ENCODE measurements at places on chromosomes 2 and 18.

GRCh38 chr2:144513388-144514101, 6.4 kb downstream of the ZEB2 start:
- DNase-seq: peak; percentile 18

DNA sequence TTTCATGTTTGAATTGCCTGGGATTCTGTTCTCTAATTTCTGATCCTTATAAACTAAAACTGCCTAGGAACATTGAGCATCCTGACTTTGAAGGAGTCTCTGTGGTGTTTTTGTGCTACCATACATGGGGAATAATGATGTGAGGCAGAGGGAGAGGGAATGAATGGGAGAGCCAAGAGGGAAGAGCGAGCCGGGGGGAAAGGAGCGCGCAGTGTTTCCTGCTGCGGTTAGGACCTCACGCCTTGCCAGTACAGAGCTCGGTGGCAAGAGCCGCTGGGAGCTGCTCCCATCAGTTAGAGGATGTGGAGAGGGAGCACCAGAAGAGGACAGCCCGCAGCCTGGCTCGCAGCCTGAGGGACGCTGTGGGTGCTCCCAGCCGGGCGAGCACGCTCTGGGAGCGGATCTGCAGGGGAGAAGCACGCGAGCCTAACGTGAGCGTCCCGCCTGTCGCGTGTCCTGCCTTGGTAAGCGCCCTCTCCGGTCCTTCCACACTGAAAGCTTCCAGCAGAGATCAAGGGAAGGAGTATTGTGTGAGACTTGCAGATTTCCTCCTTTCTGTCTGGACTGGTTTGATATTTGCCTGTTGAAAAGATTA, 114.7 kb downstream of the FAM210A start:
- no peak for DNase-seq

- DNase-seq: no peak
Observed at GRCh38 chr18:11658989-11659388, 30.1 kb upstream of the GNAL start.

GRCh38 chr2:195608768-195609454, 48.1 kb upstream of the SLC39A10 start:
- no peak for DNase-seq

DNA sequence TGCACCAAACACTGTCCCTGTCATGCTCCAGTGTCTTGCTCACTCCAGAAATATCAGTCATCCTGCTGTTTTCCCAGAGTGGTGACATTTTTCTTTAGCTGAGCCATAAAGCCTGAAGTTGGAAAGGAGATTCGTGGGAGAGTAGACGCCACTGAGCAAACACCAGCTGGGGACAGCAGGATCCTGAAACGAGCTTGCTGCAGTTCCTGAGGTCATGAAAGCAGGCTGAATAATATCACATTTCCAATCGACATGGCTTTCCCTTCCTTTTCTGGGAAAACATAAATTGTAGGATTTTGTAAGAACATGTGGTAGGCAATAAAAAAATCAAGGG, 276.4 kb downstream of the CDCA7 start:
- DNase-seq: no peak

- DNase-seq: no peak
Observed at GRCh38 chr2:60961457-60961856, 56.1 kb upstream of the PEX13 start.

GRCh38 chr2:66253066-66253465, 181.9 kb upstream of the MEIS1 start:
- DNase-seq: no peak

DNA sequence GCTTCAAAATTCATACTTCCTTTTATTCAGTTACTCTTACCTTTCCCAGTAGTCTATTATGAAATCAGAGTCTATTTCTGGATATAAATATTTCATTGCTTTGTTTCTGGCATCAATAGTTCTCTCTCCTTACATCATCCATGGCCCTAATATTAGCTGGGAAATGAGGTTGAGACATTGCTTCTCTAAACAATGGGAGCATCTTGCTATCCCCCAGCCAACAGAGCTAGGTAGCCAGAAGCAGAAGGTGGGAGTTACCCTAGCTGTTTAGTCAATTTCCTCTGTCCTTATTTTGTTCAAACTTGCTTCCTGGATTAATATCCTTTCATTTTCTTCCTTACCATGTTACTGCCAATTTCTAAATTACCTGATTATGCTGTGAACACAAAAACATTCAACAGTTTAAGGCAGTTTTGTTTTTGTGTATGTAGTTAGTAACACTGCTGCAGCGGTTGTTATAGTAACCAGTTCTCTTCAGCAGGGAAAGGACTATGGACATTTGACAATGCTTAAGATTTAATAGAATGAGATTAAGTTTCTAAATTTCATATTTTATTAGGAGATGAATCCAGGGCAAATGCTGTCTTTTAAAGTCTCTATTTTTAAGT, 160.5 kb upstream of the KCNJ3 start:
- no peak for DNase-seq

DNA sequence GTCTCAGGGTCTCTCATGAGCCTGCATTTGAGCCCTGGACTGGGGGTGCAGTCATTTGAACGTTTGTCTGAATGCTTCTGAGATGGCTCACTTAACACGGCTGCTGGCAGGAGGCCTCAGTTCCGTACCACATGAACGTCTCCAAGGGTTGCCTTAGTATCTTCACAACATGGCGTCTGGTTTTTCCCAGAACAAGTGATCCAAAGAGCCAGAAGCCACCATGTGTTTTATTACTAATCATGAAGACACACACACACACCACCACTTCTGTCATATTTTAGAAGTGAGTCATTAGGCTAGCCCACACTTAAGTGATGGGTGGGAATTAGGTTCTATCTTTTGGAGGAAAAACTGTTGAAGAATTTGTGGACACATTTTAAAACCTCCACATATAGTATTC, 15.0 kb upstream of the MYO1B start:
- no peak for DNase-seq

GRCh38 chr2:43223521-43224001, 2.8 kb downstream of the ZFP36L2 start:
- no peak for DNase-seq

GRCh38 chr18:76450452-76451395, 44.3 kb downstream of the ZNF516 start:
- no peak for DNase-seq

DNA sequence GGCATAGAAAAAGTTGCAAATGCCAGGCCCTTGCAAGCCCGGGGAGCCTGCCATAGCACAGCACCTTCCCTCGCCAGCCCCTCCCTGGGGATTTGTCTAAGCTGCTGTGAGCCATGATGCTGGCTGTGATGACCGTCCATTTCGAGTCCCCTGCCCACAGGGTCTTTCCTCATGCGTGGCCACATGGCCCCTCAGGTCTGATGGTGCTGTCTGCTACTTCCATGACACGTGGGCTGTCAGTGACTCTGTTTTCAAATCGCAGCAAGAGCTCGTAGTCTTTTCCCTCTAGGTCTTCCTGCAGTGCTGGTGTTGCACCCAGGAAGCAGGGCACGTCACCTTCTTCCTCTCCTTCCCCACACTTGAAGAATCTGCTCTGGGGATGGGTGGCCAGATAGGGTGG, 15.5 kb upstream of the GNAL start:
- no peak for DNase-seq

DNA sequence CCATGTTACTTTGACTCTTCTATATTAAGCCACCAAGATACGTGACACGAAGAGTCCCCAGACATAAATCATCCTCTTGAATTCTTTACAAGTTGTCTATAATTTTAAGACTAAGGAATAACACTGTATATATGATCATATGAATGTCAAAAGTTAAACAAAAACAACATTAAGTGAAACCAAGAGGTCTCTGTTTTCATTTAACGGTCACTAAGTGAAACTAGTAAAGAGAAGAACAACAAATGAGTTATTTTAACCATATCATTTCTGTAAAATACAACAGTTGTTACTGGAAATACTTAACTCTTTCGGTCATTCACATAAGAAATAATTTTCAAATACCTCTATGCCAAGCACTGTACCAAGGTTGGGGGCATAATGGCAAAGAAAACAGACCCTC, 45.7 kb upstream of the STK17B start:
- no peak for DNase-seq

GRCh38 chr18:72197591-72197990, 346.6 kb downstream of the CBLN2 start:
- DNase-seq: no peak

DNA sequence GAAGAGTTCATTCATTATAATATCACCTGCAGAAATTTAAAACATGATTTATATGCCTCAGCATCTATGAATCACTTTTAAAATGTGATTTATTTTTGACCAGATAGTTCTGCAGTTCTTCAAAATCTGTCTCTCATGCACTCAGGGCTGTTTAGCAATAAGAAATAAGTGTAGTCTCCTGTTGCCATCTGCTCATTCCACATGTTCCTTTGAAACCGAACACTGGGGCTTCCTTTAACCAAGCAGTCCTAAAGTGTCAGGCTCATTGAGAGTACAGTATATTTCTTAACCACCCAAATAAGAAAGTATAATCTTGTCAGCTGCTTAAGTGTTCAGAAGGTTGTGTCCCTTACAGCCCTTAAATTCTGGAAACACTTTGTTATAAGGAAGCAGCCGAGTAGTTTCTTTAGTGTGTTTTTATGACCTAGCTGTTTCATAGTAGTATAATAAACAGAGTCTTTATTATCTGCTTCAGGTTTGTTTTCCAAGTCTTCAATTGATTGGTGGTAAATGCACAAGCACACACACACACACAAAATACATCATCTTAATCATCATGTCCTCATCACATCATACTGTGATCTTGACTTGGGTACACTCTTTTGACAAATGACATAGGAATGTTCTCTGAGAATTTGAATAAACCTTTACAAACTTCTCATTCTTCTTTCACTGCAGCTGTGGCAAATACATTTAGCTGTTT, 10.4 kb downstream of the WDR7 start:
- no peak for DNase-seq

GRCh38 chr2:217444509-217444908, 558.3 kb downstream of the TNS1 start:
- no peak for DNase-seq

DNA sequence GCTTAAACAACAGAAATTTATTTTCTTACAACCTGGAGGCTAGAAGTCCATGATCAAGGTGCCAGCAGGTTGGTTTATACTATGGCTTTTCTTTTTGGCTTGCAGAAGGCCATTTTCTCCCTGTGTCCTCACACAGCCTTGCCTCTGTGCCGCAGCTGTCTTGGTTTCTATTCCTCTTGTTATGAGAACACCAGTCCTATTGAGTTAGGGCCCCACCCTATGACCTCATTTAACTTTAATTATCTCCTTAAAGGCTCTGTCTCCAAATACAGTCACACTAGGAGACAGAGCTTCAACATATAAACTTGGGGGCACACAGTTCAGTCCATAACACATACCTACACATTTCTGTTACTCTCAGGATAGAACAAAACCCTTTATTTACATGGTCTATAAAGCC, 17.3 kb upstream of the RHOB start:
- DNase-seq: no peak

GRCh38 chr2:230794497-230794896, 70.2 kb upstream of the ITM2C start:
- DNase-seq: peak; percentile 23

DNA sequence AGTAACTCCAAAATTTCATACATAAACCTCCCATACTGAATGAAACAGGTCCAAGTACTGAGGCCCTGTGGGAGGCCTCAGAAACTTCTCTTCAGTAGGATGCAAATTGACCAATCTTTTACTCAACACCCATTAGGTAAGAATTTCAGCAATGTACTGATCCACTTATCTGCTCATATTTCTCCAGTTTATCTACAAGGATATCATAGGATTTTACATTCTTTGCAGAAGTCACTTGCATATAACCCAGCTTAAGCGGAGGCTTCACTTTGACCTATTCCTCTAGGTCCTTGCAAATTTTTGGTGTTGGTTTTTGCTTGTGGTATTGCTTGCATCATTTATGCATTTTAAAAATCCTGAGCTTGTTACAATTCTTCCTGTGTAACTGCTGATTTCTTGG, 28.8 kb upstream of the SLC3A1 start:
- DNase-seq: no peak

DNA sequence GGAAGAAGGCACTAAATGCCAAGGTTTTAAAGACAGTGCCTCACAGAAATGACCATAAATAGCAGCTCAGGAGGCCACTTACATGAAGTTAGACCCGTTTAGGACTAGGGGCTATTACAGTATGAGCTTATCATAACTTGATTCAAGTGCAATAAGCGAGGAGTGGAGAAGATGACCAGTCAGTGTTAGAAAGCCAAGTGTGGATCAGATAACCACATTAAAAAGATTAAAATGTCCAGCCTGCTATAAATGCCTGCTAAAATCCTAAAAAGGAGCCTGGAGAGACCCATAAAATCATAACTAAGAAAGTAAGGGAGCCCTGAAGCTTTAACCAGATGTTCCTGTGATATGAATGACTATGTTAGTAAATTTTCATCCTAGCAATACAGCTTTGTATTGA, 117.5 kb upstream of the ZNF521 start:
- no peak for DNase-seq

- peak; percentile 59 for DNase-seq
Observed at GRCh38 chr18:79524181-79525078, 128.7 kb downstream of the NFATC1 start.

- DNase-seq: no peak
Observed at GRCh38 chr2:73906847-73907505, 14.2 kb downstream of the ACTG2 start.

GRCh38 chr2:10326151-10326616, 23.5 kb downstream of the HPCAL1 start:
- DNase-seq: no peak

DNA sequence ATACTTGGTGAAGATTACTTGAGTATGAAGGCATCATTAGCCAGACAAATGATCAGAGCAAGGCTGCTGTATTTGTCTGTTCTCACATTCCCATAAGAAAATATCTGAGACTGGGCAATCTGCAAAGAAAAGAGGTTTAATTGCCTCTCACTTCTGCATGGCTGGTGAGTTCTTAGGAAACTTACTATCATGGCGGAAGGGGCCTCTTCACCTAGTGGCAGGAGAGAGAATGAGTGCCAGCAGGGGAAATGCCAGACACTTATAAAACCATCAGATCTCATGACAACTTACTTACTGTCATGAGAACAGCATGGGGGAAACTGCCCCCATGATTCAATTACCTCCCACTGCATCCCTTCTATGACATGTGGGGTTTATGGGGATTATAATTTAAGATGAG, 452.3 kb downstream of the GALR1 start:
- no peak for DNase-seq

DNA sequence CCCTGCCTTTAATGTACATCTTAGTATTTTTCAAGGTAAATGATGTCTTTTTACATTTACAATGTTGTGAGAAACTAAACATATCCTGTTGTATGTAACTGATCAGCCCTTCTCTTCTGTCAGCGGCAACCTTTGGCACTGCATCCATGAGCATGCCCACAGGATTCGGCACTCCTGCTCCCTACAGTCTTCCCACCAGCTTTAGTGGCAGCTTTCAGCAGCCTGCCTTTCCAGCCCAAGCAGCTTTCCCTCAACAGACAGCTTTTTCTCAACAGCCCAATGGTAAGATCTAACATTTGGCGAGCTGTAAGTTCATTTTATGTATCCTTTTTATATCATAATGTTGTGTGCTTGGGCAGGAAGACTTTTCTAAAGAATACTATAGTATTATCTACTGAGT, 46.9 kb upstream of the SCYGR2 start:
- DNase-seq: no peak

DNA sequence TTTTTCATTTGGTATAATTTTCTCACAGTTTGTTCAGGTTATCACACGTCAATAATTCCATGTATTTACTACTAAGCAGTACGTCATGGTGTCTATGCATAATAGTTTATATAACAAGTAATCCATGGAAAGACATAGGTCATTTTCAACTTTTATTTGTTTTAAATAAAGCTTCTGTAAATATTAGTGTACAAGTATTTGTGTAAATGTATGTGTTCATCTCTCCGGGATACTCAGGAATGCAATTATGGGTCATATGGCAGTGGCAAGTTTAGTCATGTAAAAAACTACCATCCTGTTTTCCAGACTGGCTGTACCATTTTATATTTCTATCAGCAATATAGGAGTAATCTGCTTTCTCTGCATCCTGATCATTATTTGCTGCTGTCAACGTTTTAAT, 231.1 kb upstream of the ZNF804A start:
- no peak for DNase-seq

Data from activated CD8-positive, alpha-beta memory T cell treated with anti-CD3 and anti-CD28 coated beads, Interleukin-2, amount 50 U/mL, for 4 hours (primary cell).